ENCODE measurements at places on chromosomes 12 and 14.

DNA sequence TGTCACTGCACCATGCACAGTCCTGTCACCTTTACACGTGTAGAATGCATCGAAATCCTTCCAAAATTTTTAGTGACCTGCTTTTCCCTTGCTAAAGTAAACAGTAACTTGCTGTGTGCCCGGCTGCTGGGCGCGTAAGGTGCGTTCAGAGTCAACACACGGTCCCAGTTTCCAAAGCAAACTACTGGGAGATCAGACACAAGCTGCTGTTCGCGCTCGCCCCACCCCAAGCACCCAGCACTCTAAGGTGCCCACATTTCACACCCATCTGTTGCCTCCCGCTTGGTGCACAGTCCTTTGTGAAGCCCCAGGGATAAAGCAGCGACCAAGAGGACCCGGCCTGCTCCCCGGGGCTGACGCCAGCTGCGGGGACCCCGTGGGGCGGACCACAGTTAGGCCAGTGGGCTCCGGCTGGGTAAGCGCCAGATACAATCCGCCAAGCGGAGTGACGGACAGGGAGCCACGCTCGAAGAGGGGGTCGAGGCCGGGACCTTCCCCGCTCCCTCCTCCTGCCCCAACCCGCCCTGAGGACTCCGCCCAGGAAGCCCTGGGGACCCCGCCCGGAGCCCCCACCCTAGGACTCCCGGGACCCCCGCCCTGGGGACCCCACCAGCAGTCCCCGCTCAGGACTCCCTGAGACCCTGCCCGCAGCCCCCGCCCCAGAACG lies 633 bp downstream of the STX2 start:
- no peak for DNase-seq

DNA sequence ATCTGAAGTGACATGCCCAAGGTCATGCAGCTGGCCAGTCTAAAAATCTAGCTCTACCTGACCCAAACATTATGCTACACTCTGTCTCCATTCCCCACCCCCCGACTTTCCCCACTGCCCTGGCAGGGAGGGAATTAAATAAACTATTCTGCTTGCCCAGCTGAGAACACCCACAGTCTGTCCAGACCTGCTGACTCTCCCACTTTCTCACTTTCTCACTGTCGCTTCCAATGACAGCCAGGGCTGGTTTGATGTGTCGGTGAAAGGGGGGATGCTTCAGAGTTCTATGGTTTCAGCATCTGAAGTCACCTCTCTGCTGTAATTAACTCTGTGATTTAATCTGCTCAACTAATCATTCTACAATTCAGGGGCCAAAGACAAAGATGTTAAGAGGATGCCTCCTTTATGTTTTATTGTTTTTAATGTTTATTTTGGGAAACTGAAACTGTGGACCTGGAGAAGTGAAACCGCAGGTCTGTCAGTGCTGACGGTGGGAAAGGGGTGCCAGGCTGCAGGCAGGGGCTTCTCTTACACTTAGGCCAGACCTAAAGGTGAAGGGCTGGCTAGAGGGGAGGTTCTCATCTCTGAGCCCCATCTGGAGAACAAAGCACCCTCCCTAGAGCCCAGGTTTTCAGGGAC lies 8.1 kb upstream of the MSI1 start:
- no peak for DNase-seq

DNA sequence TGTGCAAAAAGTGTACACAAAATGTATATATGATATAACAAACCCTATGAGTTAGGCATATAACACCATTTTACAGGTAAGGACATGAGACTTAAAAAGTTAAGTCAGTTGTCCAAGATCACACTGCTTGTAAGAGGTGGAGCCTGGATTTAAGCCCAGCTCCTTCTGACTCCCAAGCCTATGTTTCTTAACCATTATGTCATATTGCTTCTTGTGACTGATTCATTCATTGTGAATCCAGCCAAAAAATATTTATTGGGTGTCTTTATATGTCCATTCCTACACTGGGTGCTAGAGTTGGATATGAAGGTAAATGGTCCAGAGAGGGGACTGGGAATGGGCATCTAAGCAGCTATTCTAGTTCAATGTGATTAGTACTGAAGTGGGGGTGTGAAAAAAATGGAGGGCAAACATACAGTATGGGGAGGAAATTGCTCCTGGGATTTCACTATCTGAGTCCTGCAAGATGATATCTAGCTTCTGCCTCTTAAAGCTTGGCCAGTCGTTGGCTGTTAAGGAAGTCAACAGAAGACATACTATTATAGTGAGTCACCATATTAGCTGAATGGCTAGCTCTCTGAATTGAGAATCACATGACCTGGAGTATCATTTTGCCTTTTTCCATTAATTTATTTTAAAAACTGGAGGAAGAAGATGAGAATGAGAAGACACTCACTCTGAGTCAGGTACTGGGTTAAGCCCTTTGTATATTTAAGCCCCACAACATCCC lies 28.8 kb downstream of the PAX9 start:
- no peak for DNase-seq

- no peak for DNase-seq
Measured at GRCh38 chr14:75230140-75230792, 48.4 kb upstream of the FOS start.

DNA sequence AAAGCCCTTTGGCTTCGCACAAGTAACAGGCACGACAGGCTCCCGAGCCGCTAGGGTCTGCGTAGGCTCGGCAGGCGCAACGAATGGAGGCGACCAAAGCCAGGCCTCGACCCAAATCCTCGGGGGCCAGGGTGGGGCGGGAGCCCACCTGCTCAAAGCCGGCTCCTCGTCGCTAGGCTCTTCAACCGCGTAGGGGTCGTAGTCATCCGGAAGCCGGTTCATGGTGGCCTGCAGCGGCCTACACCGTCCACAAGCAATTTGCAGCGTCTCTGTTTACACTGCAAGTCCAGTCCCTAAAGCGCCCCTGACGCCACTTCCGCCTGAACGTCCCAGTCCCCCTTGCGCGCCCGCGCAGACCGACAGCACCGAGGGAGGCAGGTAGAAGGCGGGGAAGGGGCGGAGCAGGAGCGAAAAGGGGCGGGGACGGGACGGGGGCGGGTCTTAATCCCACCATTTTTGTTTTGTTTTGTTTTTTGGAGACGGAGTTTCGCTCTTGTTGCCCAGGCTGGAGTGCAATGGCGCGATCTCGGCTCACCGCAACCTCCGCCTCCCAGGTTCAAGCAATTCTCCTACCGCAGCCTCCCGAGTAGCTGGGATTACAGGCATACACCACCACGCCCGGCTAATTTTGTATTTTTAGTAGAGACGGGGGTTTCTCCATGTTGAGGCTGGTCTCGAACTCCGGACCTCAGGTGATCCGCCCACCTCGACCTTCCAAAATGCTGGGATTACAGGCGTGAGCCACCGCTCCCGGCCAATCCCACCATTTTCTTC lies at the start of gene EAPP:
EAPP (minus strand) TSS at position 295 of the 774 bp plus-strand sequence; CDS start at position 222, 73 bp downstream.
- no peak for DNase-seq

GRCh38 chr14:101903111-101903561 lies 61.2 kb upstream of the DYNC1H1 start:
- DNase-seq = no peak

GRCh38 chr14:20798318-20798717 lies 4.3 kb downstream of the RNASE1 start:
- peak; percentile 30 for DNase-seq

DNA sequence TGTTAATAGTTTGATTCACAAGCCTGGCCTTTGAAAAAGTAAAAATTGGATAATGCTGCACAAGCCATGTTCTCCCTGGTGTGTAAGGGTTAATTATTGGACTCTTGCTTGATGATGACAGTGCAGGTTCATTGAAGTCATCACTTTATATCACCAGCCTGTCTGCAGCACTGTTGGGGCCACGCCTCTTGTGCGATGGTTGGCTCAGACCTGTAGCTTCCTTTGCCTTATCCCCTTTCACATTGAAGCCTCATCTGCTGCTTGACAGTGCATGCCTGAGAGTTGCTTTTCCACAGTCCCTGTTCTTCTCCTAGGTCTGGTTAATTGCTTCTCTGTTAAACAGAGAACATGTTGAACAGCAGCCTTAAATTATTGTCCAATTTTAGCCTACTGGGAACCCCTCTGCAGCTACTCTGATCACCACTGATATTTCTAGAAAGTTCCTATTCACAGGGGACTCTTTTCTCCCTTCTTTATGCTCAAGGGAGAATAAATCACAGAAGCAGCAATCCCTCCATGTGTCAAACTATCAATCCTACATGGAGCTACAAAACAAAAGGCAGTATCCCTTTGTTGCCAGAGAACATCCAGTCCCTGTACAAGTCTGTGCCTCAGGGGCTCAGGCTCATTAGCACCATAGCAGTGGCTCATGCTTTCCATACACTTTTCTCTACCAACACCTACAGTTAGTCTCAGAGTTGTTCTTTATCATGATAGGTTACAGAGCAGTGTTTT lies 322.1 kb downstream of the RGS6 start:
- no peak for DNase-seq

All from substantia nigra (tissue), 51 donors.